Esophagus squamous epithelium (tissue), 5 donors: ENCODE measurements at places on chromosomes 2 and 18.
A peak's percentile ranks its signal among the peaks of the same experiment; 100 is the strongest.

DNA sequence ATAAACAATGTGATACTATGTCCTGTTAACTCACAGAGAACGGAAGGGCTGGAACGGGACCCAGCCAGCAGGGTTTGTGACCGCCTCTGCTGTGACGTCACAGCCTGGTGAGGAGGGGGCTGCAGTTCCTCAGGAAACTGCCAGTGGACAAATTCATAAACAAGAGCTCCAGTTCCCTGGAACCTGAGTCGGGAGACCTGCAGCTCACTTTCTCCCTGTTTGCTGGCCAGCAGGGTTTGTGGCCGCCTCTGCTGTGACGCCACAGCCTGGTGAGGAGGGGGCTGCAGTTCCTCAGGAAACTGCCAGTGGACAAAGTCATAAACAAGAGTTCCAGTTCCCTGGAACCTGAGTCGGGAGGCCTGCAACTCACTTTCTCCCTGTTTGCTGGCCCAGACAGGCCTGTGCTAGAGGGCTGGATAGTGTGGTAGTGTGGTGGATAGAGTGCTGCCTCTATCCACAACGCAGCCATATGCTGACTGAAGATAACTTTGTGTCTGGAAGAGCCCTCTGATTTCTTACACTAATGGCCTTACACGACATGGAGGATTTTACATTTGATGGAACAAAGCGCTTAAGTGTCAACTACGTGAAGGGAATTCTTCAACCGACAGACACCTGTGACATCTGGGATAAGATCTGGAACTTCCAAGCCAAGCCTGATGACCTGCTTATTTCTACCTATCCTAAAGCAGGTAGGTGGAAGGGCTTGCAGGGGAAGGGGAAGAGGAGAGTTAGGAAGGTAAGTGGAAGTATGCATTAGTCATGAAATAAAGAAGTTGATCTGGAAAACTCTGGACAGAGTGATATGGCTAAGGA, at the start of gene SULT1C4:
Gene SULT1C4 (plus strand): TSS at position 140 of the 816 bp plus-strand sequence. CDS start 384 bp downstream, at position 524.
- H3K4me1 ChIP-seq: peaks cover 10% of the 10 kb centered on the region
- no peaks in the 10 kb centered on the region for H3K27me3 ChIP-seq
- DNase-seq: no peak
- H3K36me3 ChIP-seq: no peaks in the 10 kb centered on the region
- H3K4me3 ChIP-seq: peak within 1 kb of the TSS; percentile 36
- H3K27ac ChIP-seq: peak within 1 kb of the TSS; percentile 70

GRCh38 chr2:25397777-25398176, 56.1 kb upstream of the DNMT3A start:
- H3K27me3 ChIP-seq: no peaks in the 10 kb centered on the region
- no peak overlapping the region for H3K4me3 ChIP-seq
- DNase-seq: no peak
- H3K36me3 ChIP-seq: no peaks in the 10 kb centered on the region

- no peaks in the 10 kb centered on the region for H3K27me3 ChIP-seq
- no peaks in the 10 kb centered on the region for H3K36me3 ChIP-seq
- H3K4me1 ChIP-seq: peaks cover 75% of the 10 kb centered on the region
- no peak for DNase-seq
- H3K4me3 ChIP-seq: no peak overlapping the region
Observed at GRCh38 chr18:23578067-23578701, 8.1 kb downstream of the NPC1 start.

- H3K4me1 ChIP-seq: no peaks in the 10 kb centered on the region
- H3K36me3 ChIP-seq: no peaks in the 10 kb centered on the region
- no peaks in the 10 kb centered on the region for H3K27me3 ChIP-seq
Observed at GRCh38 chr2:66805016-66805865, 370.3 kb downstream of the MEIS1 start.

DNA sequence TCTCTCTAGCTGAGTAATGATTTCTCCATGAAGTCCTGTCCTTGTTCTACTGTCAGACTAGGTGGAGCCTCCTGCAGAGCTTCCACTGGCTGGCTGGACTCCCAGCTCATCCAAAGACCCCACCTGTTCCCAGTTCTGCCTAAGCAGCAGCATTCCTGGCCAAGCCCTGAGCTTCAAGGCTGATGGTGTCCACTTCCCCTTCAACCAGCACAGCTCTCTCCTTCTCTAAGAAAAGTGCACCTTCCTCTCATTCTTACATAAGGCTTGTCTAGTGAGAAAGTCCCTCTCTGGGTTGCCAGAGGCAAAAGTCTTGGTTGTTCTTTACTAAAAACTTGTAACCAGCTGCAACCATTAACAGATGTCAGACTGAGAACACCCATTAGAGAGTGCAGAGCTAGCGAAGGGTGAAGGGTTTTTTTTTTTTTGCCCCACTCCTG, 58.9 kb downstream of the CXCR4 start:
- H3K36me3 ChIP-seq: no peaks in the 10 kb centered on the region
- no peaks in the 10 kb centered on the region for H3K4me1 ChIP-seq
- H3K27ac ChIP-seq: no peak overlapping the region
- H3K4me3 ChIP-seq: no peak overlapping the region
- H3K27me3 ChIP-seq: no peaks in the 10 kb centered on the region
- DNase-seq: no peak

DNA sequence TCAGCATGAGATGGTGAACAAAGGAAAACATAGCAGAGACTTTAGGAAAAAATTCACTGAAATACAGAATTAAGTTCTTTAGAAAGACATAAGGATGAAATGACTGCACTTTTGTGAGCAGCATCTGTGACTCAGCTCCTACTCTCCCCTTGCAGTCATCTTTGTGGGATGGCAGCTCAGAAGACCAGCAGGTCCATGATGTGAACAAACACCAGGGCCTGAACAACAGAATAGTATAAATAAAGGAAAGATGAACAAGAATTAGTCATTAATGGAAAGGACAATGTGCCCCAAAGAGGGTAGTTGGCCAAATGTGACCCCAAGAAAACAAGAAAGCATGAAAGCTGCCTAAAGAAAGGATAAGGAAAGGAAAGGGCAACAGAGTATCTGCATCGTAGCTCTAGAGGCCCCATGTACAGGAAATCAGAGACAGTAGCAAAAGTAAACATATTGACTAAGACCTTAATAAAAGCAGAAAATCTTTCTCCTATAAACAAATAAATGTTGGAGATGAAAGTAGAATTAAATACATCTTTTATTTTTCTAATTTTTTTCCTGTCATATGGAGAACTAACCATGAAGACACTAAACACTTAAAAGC, 318.0 kb downstream of the ZEB2 start:
- H3K4me1 ChIP-seq: no peaks in the 10 kb centered on the region
- no peaks in the 10 kb centered on the region for H3K27me3 ChIP-seq
- H3K36me3 ChIP-seq: no peaks in the 10 kb centered on the region
- DNase-seq: no peak

- H3K36me3 ChIP-seq: no peaks in the 10 kb centered on the region
- H3K27me3 ChIP-seq: no peaks in the 10 kb centered on the region
- H3K27ac ChIP-seq: peak overlapping the region; percentile 43
- DNase-seq: no peak
- H3K4me1 ChIP-seq: peaks cover 9% of the 10 kb centered on the region
- peak overlapping the region; percentile 8 for H3K4me3 ChIP-seq
Observed at GRCh38 chr2:98726735-98727368, 4.1 kb downstream of the MGAT4A start.

GRCh38 chr2:3667151-3667631, 9.2 kb downstream of the ALLC start:
- H3K4me1 ChIP-seq: no peaks in the 10 kb centered on the region
- no peaks in the 10 kb centered on the region for H3K36me3 ChIP-seq
- H3K27ac ChIP-seq: no peak overlapping the region
- H3K4me3 ChIP-seq: no peak overlapping the region
- no peaks in the 10 kb centered on the region for H3K27me3 ChIP-seq
